ENCODE measurements at places on chromosomes 1 and 21.

DNA sequence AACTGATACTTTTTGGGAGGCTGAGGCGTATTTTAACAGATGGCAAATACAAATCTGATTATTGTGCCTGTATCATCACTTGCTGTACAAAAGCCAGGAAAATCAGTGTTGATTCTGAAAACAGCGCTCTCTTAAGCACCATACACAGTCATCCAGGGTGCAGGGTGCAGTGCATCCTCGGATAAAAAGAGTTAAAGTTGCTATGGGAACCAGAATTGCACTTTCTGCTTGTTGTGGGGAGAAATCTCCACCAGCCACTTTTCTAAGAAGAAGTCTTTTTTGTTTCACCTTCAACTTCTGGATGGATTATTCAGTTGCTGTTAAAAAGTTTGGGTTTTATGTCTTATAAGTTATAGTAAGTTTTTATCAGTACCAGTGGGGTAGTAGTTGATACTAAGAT lies 3.8 kb downstream of the LAMC1 start:
- no peak for DNase-seq

DNA sequence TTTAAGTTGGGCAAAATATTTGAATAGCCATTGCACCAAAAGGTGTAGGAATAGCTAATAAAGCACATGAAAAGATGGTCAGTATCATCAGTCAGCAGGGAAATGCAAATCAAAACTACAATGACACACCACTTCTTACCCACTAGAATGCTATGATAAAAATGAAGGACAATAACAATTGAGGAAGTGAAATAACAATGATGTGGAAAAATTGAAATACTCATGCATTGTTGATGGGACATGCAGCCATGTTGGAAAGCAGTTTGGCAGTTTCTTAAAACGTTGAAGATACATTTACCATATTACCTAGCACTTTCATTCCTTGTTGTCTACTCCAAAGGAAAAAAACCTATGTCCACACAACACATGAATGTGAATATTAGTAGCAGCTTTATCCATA lies 28.4 kb downstream of the HSD3B1 start:
- DNase-seq, result no peak

DNA sequence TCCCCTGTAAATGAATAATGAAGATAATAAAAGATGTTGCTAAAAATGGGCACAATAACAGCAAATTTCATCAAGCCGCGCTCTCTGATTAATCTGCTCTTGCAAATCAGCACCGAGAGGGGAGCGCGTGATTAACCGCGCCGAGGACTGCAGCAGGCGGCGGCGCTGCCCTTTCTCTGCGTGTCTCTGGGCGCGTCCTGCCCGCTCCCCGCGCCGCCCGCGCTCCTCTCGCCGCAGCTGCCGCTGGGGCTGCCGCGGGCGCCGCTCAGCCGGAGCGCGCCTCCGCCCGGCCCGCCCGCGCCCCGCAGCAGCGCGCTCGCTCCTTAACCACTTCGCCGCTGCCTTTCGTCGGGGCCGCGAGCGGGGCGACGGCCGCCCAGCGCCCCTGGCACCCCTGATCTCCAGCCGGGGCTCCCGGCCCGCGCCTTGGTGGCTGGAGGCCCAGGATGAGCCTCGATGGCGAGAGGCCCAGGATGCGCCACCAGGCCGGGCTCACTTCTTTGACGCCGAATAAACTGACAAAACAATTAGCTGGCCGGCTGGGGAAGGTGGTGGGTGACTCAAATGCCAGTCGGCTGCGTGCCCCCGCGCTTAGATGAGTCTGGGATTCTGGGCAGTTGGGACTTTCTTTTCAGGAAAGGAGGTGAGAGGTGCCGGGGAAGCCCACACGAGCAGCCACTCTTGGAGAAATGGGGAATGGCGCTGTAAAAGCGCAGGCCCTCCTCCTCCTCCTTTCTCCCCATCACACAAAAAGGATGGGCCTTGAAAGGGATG lies 221.4 kb upstream of the PKN2 start:
- no peak for DNase-seq

GRCh38 chr21:21690068-21690665 lies 692.0 kb downstream of the NCAM2 start:
- DNase-seq, result no peak

- DNase-seq, result no peak
These were observed 20.7 kb upstream of the ARHGEF16 start for GRCh38 chr1:3433596-3434320.

GRCh38 chr1:210417881-210418280 lies 89.2 kb downstream of the HHAT start:
- DNase-seq, result no peak

GRCh38 chr1:34645109-34645688 lies 109.6 kb upstream of the GJB5 start:
- no peak for DNase-seq

GRCh38 chr1:15870421-15870820 lies 22.9 kb downstream of the SPEN start:
- DNase-seq, result no peak

DNA sequence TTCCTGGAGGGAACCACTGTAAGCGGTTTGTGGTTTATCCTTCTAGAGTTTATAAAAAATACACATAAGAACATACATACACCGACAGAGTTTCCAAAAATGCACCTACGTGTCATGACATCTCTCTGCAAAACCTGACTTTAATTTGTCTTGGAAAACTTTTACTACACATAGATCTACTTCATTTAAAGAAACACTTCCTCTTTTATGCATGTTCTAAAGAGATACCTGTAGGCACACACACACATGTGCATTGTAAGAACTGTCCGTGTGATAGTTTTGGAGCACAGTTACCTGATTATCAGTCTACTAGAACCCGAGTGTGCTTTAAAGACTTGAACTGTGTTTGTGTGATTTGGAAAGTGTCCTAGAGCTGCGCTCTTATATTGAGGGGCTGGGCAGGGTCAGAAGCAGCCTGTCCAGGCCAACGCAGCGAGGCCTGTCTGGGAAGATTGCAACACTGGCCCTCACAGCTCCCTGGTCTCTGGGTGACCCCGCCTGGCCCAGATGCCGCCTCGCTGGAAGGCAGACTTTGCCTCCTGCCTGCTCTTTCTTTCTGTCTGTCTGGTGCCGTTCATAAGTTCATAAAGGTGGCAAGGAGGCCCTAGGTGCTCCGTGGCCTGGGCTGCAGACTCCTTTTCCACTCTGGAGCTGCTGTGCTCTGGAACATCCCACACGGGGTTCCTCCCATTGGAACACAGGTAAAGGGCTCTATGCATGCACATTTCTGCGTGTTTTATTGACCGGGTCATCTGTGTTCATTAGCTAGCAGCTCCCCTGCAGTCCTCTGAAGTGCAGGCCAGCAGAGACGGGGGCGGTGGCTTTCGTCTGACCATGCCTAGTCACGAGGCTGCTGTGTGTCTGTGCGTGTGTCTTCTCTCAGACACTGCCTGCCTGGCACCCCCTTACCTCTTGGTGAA lies 46.3 kb downstream of the AGPAT3 start:
- DNase-seq, result no peak

- no peak for DNase-seq
These were observed 2.8 kb upstream of the USP1 start for GRCh38 chr1:62433861-62434617.

- DNase-seq, result peak; percentile 9
These were observed 4.1 kb downstream of the KIF21B start for GRCh38 chr1:201019321-201019977.

DNA sequence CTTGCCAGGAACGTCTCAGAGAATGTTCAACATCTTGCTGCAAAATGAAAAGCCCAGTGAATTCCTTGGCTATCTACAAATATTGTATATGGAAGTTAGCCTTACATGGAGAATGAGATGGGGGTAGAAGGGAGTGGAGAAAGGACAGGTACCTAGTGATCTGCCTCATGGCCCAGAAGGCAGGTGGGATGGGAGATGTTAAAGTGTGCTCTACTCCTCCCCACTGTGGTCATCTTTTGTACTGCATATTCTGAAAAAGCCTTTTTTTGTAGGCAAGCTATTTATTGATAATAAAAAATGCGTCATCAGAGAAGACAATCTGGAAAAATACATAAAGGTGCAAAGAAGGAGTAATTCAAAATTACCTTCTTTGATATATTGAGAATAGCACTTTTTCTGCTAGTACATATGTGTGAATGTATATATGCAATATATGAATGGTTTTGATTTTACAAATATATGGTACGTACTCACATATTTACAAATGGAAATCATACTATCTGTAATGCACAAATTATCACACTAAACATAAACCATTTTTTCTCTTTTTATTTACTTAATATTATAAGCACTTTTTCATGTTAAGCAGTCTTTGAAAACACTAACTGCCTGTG lies 19.1 kb upstream of the SLC5A9 start:
- peak; percentile 26 for DNase-seq

DNA sequence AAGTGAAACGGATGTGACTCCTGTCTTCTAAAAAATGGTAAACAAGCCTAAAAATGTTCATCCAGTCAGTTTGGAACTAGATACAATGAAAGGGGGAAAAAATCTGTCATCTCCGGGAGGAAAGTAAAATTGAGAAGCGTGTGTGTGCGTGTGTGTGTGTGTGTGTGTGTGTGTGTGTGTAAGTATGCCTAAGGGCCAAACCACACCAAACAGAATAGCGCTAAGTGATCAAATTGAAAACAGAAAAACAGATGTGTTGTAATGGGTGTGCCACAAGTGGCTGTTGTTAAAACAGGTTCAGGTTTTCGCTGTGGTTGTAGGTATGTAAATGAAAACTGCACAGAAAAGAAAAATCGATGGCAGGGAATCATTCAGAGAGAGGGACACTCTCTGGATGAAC lies 106.7 kb downstream of the RNF220 start:
- DNase-seq, result no peak

DNA sequence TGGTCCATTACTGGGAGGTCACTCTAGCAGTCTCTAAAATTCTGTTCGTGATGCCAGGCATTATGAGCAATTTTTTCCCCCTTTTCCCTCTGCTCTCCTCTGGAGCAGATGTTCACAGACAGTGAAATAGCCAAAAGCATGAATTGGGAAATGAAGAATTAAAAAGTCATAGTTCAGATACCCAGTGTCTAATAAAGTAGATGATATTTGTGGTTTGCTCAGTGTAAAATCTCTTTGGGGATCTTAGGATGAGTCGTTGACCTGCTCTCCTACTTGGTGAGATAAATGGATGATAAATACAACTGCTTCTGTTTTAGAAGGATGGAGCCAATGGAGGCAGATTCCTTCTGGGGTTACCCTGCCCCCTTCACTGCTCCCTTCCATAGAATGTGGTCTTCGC lies 56.3 kb downstream of the KIAA0040 start:
- DNase-seq, result no peak

DNA sequence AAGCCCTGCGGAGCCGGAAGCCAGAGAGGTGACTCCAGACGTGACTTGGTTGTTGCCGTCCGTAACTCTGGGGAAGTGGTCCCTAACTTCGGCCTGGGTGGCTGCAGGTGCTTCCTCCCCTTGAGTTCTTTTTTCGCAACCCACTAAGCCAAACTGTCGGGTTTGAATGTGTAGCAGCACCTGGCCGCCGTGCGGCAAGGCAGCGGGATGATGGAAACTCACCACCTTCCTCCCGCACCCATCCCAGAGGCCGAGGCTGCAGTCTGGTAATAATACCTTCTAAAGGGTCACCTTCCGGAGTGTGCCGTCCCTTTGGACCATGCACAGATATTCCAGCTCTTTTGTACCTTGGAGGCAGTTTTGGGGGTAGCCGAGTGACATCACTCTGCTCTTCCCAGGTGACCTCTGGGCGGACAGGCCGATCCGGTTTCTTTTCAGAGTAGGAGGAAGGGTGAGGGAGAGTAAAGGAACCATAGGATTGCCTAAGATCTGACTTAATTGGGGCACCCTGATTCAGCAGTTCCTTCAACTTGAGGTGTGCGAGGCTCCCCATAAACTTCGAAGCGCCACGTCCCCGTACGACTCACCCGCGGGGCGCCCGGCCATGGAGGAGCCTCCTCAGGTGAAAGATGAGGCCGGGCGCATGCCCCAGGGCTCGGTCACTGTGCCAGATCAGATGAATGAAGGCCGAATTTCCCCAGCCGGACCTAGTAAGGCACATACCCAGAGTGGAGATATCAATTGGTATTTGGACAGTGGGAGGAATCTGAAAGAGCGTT lies 1.0 kb downstream of the KCNK1 start:
- no peak for DNase-seq

DNA sequence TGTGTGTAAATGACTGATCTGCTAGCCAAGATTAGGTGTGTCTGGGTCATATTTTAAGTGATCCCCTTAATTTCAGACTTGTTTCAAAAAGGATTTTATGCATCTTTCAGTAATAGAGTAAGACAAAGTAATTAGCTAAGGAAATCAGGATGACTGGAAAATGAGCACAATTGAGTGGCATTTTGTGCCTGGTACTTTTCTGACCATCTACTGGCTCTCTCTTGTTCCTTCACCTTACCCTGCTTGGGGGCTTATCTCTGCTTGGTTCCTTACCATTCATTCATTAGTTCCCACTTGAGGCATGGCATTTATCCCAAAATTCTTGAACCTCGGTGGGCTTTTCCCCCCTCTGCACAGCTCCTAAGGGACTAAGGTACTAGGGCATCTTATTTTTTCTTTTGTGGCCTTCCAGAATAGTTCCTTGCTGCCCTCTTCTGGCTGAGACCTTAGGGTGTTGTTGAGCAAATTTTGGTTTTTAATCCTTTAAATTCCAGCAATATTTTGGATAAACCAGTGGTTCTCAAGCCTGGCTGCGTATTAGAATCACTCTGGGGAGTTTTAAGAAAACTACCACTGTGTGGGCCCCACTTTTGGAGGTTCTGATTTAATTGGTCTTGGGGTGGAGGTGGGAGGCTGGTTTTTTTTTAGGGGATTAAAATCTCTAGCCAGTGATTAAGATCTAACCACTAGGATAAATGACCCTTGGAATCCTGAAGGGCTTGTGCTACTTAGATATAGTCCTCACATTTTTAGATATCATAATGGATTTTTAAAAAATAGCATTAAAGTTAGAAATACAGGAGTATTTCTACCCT lies 50.8 kb downstream of the HS2ST1 start:
- peak; percentile 13 for DNase-seq

DNA sequence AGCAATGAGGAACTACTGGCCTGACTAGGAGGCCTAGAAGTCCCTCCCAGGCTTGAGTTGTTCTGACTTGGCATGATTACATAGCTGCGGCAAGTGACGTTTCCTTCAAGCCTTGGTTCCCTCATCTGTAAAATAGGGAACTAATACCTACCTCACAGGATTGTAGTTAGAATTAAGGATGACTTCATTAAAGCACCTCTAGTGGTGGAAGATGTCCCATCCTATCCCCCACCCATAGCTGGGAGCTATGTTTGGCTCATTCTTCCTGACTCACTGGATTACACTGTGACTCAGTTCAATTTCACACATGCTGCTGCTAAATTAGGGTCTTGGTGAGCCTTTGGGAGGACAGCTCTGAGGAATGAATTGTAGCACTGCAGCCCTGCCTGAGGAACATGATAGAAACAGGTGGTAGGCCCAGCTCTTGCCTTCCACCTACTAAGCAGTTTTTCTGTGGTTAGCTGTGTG lies 6.0 kb upstream of the SHISA4 start:
- peak; percentile 68 for DNase-seq

- DNase-seq, result no peak
These were observed 17.5 kb upstream of the ETV3 start for GRCh38 chr1:157155658-157156057.
